ENCODE measurements at places on chromosomes 3 and 15. TPM values are rescaled to one million over a fixed set of nuclear protein-coding genes. Genes with fewer than 3 reads are reported as not detected.

Gene C3orf80
- total RNA-seq, result 2.5 TPM

Gene CSTA
- total RNA-seq, result 1.4 TPM

Gene SEMA3G
- 4.4 TPM for total RNA-seq

Gene RGMA
- 38.8 TPM for total RNA-seq

Gene C2CD4A
- under 0.01 TPM for total RNA-seq

Gene NANOGP8
- 0.69 TPM for total RNA-seq

Gene GOLGA6L9
- total RNA-seq, result 5.1 TPM

Gene CFAP92
- 6.5 TPM for total RNA-seq

Gene CAND2
- total RNA-seq, result 16.8 TPM

All from diencephalon (tissue), 1 donor.